ENCODE measurements at places on chromosomes 7 and 10. TPM values are rescaled to one million over a fixed set of nuclear protein-coding genes. Genes with fewer than 3 reads are reported as not detected.

The DKK1 gene
- total RNA-seq = 262 TPM

The PIP4K2A gene
- 22.6 TPM for total RNA-seq

The SOSTDC1 gene
- total RNA-seq = not detected

The MYH16 gene
- 0.15 TPM for total RNA-seq

The CDHR3 gene
- total RNA-seq = 8.2 TPM

The FAM25A gene
- total RNA-seq = not detected

The STAG3 gene
- total RNA-seq = 0.22 TPM

DNA sequence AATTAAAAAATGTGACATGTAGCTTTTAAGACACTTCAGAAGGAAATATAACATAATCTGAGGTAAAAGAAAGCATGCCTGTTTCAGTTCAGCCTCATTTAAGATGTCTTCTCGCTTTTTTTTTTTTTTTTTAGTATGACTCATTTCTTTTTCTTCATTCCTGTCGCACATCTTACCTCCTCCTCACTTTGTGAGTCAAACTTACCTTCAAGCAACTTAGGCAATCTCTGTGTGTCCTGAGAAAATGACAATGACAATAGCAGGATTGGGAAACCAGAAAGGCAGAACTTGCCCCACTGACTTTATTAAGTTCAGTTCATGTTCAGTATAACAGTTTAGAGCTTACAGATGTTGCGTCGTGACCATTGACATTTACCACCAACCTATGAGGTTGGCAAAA, 7.7 kb downstream of the PTN start:
- H3K27ac ChIP-seq = no peak overlapping the region
- no peaks in the 10 kb centered on the region for H3K36me3 ChIP-seq
- H3K27me3 ChIP-seq = no peaks in the 10 kb centered on the region

DNA sequence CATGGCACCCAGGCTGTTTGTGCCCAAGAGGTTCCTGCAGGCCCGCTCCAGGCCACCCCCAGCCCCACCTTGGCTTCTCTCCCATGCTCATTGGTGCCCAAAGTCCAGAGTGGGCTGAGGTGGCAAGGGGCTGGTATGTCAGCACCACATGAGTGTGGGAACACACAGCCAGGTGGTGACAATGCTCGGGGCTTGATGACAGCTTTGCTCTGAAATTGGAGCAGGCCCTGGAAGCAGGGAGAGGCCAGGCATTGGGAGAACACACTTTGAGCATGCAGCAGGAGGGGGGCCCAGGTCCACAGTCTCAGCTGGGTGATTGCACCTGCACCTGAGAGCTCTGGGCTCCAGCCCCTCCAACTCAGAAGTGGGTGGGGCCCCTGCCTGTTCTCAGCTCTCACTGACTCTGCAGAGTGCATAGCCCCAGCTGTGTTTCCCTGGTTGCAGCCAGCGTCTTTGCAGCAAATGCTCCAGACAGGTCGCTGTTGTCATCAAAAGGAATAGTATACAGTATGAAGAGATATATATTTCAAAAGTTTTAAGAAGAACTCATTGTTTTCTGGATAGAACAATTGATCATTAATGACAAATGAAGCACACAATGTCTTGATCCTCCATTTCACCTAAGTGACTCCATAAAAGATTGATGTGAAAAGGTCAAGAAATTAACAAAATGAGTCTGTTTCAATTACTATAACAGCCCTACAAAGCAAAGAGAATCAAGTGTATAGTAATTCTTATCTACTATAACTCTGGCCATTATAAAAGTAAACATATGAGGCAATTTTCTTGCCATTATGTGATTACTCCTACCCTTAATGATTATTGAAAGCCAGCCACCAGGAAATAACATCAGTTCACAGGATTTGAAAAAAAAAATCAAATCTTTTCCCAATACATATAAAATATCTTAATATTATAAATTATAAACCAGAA, 848.1 kb downstream of the PCDH15 start:
- H3K4me3 ChIP-seq = no peak overlapping the region
- H3K27ac ChIP-seq = no peak overlapping the region
- H3K36me3 ChIP-seq = no peaks in the 10 kb centered on the region
- H3K27me3 ChIP-seq = no peaks in the 10 kb centered on the region
- no peak for DNase-seq

DNA sequence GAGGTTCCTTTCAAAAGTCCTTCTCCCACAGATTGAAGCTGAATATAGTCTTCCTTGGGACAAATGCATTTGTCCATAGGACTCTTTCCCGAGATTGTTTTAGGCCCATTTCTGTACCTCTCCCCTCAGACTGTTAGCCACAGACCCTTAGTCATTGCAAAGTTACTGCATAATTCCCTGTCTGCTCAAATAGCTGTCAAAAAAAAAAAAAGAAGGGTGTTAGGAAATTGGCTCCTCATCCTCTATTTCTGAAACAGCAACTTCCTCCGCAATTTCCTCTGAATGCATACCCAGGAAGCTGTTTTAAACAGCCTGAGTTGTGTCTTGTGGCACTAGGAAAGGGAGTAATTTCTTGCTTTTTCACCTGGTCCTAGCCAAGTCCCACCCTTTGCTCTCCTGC, 5.4 kb downstream of the LRRC4 start:
- DNase-seq = no peak
- no peaks in the 10 kb centered on the region for H3K4me1 ChIP-seq
- H3K27ac ChIP-seq = no peak overlapping the region

DNA sequence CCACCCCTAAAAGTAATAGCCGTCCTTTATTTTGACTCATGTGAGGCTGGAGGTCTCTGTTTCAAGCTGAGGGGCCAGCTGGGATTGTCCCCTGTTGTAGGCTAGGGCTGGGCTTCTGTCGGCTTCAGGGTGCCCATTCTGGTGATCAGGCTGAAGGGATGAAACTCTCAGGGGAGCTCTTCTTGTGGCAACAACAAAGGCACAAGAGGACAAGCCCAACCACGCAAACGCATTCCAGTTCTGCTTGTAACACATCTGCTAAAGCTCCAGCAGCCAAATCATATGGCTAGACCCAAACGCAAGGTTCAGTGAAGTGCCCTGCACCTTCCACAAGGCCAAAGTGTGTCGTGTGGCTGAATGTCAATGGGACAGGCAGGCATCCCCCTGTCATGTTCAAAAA, 405.7 kb downstream of the INHBA start:
- no peak overlapping the region for H3K27ac ChIP-seq
- DNase-seq = no peak
- no peaks in the 10 kb centered on the region for H3K36me3 ChIP-seq

- peaks cover 15% of the 10 kb centered on the region for H3K27me3 ChIP-seq
- no peak overlapping the region for H3K4me3 ChIP-seq
- H3K4me1 ChIP-seq = no peaks in the 10 kb centered on the region
- DNase-seq = no peak
These were observed 50.1 kb upstream of the DPYSL4 start for GRCh38 chr10:132136689-132137088.

DNA sequence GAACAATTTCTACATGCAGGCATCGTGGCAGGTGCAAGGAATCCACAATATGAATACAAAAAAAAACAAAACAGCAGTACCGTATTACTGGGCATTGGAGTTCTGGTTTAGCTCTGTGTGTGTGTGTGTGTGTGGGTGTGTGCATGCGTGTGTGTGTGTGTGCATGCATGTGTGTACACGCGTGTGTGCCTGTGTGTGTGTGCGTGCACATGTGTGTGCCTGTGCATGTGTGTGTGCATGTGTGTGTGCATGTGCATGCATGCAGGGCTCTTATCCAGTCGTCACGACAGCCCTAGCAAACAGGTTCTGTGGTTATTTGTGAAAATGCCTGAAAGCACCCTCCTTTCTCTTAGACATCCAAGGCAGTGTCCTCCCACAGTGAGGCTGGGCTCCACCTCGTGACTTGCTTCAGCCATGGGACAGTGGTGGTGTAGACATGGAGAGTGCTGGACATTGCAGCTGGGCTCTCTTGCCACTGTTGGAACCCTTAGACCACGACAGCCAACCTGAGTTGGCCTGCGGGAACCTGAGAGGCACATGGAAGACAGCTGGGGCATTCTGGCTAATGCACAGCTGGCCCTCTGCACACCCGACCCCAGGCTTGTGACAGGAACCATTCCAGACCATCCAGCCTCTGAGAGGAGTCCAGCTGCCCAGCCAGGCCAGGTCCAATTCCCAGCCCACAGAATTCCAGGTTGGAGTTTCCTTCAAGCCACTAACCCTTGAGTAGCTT, 173.4 kb upstream of the SHH start:
- DNase-seq = no peak
- H3K4me3 ChIP-seq = no peak overlapping the region
- no peaks in the 10 kb centered on the region for H3K36me3 ChIP-seq
- no peaks in the 10 kb centered on the region for H3K4me1 ChIP-seq
- H3K27ac ChIP-seq = no peak overlapping the region

GRCh38 chr7:108002726-108003598, at the start of gene LAMB1:
LAMB1 (minus strand) TSS chr7:108003161; CDS start chr7:108002885, 276 bp downstream.
- no peaks in the 10 kb centered on the region for H3K36me3 ChIP-seq
- peak; percentile 73 for DNase-seq
- peak within 1 kb of the TSS; percentile 85 for H3K4me3 ChIP-seq
- H3K27ac ChIP-seq = peak within 1 kb of the TSS; percentile 68
- no peaks in the 10 kb centered on the region for H3K27me3 ChIP-seq

GRCh38 chr10:10403762-10404161, 613.9 kb upstream of the CELF2 start:
- H3K27ac ChIP-seq = no peak overlapping the region
- no peaks in the 10 kb centered on the region for H3K27me3 ChIP-seq

DNA sequence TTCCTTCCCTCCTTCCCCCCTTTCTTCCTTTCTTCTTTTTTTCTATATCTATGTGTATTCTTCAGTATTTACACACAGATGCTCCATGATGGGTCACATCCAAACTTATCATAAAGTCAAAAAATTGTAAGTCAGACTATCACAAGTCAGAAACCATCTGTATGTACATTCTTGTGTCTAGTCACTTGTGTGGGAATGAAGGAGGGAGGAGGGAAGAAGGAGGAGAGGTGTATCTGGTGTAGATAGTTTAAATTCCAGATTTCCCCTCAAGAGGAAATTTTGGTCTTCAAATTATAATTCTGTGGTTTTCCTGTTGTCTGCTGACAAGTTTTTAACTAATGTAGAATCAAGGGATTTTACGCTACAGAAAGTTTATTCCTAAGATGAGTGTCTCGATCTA, 287.2 kb downstream of the ETV1 start:
- no peaks in the 10 kb centered on the region for H3K4me1 ChIP-seq
- no peaks in the 10 kb centered on the region for H3K36me3 ChIP-seq
- H3K27me3 ChIP-seq = no peaks in the 10 kb centered on the region
- no peak overlapping the region for H3K27ac ChIP-seq

DNA sequence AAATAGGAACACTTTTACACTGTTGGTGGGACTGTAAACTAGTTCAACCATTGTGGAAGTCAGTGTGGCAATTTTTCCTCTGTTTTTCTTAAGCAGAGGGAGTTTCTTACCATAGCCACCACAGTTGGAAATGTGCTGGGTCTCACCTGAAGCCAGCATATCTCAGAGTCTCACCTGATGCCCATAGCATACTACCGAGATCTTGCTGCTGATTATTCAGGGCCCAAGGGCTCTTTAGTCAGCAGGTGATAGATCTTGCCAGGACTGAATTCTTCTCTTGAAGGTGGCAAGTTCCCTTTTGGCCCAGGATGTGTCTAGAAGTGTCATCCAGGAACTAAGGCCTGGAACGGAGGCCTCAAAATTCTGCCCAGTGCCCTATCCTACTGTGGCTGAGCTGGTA, 215.4 kb downstream of the CCDC7 start:
- no peak overlapping the region for H3K4me3 ChIP-seq
- no peak overlapping the region for H3K27ac ChIP-seq
- no peaks in the 10 kb centered on the region for H3K4me1 ChIP-seq
- no peaks in the 10 kb centered on the region for H3K27me3 ChIP-seq
- DNase-seq = no peak

Data from HepG2 (cell line).